Hepatic stellate cell (primary cell): ENCODE measurements at places on chromosomes 7 and 10.

- DNase-seq, result no peak
Observed at GRCh38 chr7:157856873-157857577, 520.2 kb downstream of the DNAJB6 start.

DNA sequence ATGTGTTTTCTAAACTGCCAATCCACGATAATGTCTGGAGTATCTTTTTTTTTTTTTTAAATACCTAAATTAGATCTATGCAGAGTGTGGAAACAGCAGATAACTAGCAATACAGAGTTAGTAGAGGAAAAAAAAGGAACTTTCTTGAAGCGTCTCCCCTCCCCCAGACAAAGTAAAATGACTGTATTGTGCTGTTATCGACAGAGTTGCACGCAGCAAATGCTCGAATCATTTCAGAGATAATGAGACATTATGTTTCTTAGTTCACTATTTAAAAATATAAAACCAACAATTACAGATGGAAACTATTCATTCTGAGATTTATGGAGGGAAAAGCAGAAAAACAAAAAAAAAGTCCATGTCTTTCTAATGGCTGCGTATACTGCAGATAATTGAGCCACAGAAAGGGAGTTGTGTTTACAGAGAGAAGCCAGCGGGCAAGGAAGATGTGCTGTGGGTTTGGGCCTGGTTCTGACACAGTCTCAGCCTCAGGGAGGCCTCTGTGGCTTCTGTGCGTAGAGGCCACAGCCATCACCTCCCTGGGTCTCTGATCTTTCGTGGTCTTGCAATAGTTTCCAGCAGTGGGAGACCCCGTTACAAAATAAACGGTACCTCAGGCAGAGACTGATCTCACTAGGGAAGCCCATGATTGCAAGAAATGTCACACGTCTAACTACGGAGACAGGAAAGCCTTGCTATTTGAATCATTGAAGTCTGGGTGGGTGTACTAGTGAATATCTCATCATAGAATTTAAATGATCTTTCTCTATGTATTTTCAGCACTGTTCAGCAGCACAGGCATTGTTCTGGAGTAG, 19.1 kb upstream of the KLF6 start:
- no peak for DNase-seq

- no peak for DNase-seq
Observed at GRCh38 chr10:18005781-18006456, 54.2 kb downstream of the SLC39A12 start.

DNA sequence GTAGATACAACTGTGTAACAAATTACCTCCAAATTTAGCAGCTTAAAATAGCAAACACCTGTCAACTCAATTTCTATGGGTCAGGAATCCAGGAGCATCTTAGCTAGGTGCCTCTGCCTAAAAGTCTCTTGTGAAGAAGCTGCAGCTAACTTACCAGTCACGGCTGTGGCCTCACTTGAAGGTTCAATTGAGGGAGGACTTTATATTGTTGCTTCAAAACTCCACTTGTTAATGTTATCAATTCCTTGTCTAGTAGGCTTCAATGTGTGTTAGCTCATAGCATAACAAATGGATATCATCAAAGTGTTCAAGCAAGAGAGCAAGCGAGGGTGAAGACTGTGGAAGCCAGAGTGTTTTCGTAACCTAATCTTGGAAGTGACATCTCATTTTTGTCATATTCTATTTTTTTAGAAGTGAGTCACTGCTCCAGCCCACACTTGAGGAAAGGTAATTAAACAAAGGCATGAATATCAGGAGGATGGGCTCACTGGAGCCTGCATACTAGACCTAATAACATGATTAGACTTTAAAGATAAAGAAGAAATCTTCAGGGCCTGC, 172.9 kb downstream of the SPAG6 start:
- no peak for DNase-seq

DNA sequence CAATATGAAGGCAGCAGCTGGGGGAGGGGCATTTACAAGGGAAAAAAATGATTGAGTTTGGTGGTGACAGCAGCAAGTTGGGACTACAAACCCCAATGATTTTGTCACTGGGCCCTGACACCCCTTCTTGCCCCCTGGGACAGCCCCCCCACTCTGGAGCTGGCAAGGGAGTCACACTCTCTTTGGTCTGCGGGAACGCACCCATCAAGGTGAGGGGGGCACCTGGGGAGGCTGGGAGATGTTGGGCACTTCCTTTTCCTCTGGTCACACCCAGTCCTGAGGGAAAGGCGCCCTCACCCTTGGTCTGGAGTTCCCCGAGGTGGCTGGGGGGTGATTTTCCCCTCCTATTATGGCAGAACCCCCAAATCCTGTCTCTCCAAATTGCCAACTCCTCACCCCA, 24.4 kb downstream of the EPHB4 start:
- no peak for DNase-seq

DNA sequence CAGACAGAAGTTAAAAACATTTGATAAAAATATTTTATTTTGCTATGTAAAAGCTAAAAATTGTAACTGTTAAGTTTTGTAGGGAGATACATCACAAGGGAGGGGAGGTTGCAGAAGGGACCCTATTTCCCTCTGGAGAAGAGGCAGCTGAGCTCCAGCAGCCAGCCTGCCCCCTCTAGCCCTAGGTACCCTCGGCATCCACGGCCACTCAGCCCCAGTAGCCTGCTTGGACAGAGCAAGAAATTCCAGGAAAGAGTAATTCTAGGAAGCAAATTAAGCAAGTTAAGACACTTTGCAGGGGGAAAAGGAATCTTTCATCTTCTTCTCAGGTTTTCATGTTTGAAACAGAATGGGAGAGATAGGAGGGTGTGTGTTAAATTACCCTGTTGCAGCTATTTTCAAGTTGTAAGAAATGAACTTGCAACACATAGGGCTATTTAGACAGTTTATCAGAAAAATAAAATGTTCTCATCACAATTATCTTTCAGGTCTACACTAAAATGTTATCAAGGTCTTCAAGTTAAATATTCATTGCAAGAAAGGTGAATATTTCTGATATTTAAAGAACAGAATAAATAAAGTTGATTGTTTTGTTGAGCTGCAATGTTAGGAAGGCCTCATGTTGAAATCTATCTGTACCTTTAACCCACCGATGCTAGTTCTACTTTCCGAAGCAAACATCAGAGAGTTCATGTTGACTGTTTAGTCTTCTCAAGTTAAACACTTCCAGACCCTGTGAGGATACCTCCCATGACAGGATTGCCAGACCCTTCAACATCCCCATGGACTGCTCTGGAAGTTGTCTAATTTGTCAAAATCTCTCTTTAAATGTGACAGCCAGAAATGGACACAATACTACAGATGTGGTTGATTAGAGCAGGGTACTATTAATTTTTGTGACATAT, 5.5 kb downstream of the SGCE start:
- DNase-seq, result no peak

DNA sequence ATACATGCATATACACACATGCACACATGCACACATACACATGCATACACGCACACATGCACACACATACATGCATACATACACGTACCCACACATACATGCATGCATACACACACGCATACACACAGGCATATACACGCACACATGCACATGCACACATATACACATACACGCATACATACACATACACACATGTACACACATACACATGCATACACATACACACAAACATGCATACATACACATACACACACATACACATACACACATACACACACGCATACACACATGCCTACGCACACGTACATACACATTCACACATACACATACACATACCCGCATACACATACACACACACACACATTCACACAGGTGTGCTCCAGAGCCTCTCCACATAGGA, 81.0 kb upstream of the KMT2E start:
- DNase-seq, result no peak

- no peak for DNase-seq
Observed at GRCh38 chr7:132518102-132518838, 58.0 kb downstream of the PLXNA4 start.
